ENCODE measurements at places on chromosomes 7 and 10. TPM values are rescaled to one million over a fixed set of nuclear protein-coding genes. Genes with fewer than 3 reads are reported as not detected.

GRCh38 chr10:80520661-80521470 lies 16.8 kb upstream of the SH2D4B start:
- DNase-seq, result no peak

GRCh38 chr7:4707217-4707741 lies 25.2 kb downstream of the FOXK1 start:
- DNase-seq, result no peak

- no peak for DNase-seq
These were observed 344.2 kb upstream of the ADARB2 start for GRCh38 chr10:2081501-2081900.

DNA sequence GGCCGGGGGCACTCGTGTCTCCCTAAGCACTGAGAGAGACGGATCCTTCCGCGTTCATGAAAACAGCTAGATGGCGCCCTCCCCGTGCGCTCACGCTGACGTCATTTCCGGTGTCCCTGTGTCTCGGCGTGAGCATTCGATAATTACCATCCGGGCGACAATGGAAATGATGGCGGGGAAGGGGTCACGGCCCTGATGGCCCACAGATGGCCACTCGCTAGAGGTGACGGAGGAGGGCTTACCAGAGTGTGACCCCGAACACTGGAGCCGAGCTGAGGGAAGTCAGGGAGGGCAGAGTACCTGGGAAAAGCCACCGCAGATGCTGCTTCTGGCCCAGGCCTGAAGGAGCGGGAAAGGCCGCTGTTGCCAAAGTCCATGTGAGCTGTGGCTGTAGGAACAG lies 222.9 kb downstream of the TCERG1L start:
- no peak for DNase-seq

- no peak for DNase-seq
These were observed 319.8 kb upstream of the PHYHIPL start for GRCh38 chr10:58856508-58857240.

DNA sequence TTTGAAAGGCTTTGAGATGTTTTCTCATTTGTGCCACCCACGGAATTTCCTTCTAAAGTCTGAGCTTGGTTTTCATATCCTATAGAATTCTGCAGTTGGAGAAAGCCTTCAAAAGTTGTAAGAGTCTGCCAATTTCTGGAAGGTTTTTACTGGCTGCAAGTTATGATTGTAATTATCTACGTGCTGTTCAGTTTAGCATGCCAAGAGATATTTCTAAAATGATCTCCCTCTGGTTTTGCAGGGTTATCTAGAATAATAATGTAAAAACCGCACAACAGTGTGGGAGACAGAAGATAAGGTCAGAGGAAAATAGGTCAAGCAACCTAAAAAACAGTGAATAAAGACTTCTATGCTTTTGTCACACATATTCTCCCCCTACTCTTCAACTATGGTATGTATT lies 69.3 kb downstream of the MTERF1 start:
- no peak for DNase-seq

DNA sequence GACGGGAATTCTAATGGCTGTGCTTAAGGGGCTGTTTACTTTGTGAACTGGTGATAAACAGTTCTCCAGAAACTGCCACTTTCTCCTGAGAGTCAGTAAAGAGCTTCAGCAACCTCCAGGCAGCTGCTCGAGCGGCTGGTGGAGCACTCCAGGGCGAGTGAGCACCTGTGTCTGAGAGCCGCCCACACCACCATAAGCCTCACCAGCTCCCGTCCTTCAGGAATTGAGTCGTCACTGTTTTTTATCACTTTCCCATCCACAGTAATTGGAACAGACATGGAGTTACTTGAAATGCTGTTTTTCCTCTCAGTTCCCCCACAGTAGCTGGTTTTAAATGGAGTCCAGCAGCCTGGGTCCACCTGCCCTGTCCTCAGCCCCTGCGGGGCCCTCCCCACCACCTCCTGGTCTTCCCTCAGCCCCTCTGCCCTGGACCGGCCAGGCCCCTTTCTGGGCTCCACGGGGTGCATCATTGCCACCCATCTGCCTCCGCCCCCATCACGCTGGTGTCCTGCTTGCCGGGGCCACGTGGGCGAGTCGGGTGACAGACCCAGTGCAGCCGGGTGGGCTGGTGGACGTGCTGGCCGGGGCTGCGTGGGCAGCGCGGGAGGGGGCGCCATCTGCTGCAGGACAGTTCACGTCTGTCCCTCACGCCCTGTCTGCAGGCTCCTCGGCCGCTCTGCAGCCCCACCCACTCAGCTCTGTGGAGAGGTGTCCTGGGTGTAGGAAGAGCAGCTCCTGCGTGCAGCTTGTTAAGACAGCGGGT lies 56.0 kb downstream of the NKX6-2 start:
- DNase-seq, result no peak

DNA sequence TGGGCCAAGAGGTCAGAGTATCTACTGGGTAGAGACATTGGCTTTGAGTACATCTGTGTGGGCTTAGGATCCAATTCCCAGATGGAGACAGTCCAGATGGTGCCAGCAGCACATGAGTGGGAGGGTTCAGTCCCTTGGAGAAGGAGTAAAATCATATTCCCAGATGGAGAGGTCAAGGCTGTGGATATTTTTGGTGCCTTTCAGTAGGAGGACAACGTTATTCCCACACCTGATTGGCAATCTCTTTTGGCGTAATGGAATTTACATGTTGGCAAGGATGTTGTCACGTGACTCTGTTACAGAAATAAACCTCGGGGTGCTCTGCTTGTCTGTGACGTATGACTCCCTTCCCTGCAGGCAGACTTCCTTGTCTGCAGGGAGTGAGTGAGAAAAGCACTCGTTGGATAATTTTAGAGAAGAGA lies 27.6 kb downstream of the NPS start:
- no peak for DNase-seq

- no peak for DNase-seq
These were observed 113.7 kb downstream of the RGS10 start for GRCh38 chr10:119428789-119429188.

DNA sequence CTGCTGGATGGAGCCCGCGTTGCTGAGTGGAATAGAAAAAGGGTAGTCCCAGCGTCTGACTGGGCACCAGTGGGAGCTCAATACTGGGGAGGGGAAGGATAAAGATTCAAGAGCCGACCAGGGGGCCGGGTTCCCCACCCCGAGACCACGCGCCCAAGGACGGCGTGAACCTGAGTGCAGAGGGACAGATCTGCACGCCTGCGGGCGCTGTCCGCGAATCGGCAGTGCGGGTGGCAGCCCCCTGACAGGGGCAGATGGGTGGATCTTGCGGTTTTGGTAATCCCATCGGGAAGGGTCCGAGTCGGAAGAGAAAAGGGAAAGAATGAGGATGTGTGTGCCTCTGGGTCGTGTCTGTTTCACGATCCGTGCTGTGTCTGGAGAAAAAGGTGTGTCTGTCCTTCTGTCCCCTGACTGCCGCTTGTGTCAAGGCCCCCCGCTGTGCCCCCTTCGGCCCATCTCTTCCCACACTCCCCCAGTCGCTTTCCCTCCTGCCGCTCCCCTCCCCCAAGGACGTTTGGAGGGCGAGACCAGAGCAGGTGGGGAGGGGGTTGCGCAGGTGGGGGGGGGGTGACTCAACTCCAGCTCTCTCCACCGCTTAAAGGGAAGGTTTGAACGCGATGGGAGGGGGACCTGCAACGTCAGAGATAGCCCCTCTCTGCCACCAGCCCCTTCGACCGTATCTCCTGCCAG lies 734 bp upstream of the VGF start:
- DNase-seq, result no peak

GRCh38 chr7:41567031-41567730 lies 135.7 kb downstream of the INHBA start:
- no peak for DNase-seq

DNA sequence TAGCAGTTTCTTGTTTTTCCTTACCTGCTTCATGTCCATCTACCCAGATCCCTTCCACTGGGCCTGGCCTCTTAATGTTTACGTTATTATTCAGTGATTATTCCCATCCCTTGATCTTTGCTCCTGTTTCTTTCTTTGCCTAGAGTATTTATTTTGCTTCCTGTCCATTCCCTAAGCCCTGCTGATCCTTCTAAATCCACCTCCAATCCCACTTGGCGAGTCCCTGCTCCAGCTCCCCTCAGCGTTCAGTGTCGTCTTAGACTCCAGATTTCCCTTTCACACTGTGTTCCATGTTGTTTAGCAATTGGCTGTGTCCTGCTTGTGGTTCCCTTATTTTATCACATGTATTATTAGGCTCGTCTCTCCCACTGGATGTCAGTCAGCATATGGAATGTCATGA lies 7.3 kb downstream of the PPP2R2D start:
- no peak for DNase-seq

GRCh38 chr10:75649466-75649865 lies 218.0 kb downstream of the LRMDA start:
- DNase-seq, result no peak

GRCh38 chr7:16129431-16130110 lies 291.8 kb downstream of the CRPPA start:
- no peak for DNase-seq

GRCh38 chr10:73653701-73654100 lies 2.1 kb downstream of the SYNPO2L start:
- no peak for DNase-seq

GRCh38 chr7:21076574-21076973 lies 289.9 kb upstream of the SP8 start:
- DNase-seq, result no peak

DNA sequence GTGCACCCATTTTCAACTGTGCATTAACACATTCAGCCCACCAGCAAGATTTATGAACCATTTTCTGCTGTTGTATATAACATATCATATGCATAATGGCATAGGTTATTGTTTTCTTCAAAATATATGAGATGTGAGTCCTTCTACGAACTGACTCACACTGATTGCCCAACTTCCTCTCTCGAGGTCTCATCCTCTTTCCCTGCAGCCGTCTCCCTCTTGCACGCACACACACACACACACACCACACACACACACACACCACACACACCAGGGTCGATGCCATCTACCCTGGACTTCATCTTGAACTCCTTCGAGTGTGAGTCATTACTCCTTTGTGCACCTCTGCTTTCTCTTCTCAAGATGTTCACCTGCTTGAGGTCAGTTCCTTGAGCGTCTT lies 36.7 kb downstream of the EGFR start:
- no peak for DNase-seq

Gene CUL1
- total RNA-seq, result 45.4 TPM

Gene GIMAP4
- 83.5 TPM for total RNA-seq

Gene ABHD11
- 14.3 TPM for total RNA-seq

Gene ACBD7
- not detected for total RNA-seq

Gene FAS
- total RNA-seq, result 16.6 TPM

Gene C10orf105
- total RNA-seq, result not detected

Gene MOGAT3
- total RNA-seq, result not detected

Gene GRID2IP
- total RNA-seq, result not detected

Gene HOGA1
- total RNA-seq, result 0.12 TPM

Data from glomerular endothelial cell (primary cell).